ENCODE measurements at places on chromosomes 16 and 17. TPM values are rescaled to one million over a fixed set of nuclear protein-coding genes. Genes with fewer than 3 reads are reported as not detected.

Gene ADORA2B
- 4.1 TPM for total RNA-seq

Gene ZNF652
- 28.5 TPM for total RNA-seq

Gene FBXO39
- not detected for total RNA-seq

Gene OVCA2
- total RNA-seq: 14.7 TPM

Gene TEKT1
- total RNA-seq: 0.41 TPM

Gene UNKL
- 8.2 TPM for total RNA-seq

Gene HOXB2
- not detected for total RNA-seq

Gene BEAN1
- total RNA-seq: 4.5 TPM

Data from frontal cortex (tissue), 4 donors.